PC-3 (cell line): ENCODE measurements at places on chromosomes 7 and 10. TPM values are rescaled to one million over a fixed set of nuclear protein-coding genes. Genes with fewer than 3 reads are reported as not detected.

DNA sequence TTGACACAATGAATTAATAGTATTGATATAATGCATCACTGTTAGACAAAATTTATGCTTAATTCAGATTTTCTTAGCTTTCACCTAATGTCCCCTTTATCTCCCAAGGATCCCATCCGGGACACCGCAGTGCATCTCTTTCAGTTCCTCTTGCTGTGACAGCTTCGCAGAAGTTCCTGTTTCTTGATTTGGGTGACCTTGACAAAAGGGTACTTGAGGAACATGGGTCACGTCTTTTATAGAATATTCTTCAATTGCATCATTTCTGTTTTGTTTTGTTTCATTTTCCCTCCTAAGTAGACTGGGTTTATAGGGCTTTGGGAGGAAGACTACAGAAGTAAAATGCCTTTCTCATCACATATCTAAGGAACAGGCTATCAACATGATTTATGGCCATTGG is 453.2 kb downstream of the DPP6 start:
- DNase-seq = no peak

DNA sequence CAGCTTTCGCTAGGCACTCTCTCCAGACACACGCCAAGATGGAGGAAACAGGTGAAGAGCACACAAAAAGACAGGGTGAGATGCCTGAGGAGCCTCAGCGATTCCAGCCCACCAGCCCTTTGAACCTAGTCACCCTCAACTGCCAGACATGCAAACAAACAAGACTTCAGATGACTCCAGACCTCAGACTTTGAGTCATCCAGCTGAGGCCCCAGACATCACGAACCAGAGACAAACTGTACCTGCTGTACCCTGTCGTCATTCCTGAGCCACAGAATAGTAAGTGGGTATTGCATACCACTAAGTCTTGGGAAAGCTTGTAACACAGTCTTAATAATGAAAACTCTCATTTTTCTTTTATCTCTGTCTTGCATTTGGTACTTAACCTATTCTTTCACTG is 126.6 kb upstream of the LSM8 start:
- peak; percentile 38 for DNase-seq

- DNase-seq = no peak
Observed at GRCh38 chr10:98910048-98910447, 325.6 kb downstream of the HPSE2 start.

GRCh38 chr10:89332123-89332633 is 4.4 kb downstream of the IFIT3 start:
- DNase-seq = no peak

DNA sequence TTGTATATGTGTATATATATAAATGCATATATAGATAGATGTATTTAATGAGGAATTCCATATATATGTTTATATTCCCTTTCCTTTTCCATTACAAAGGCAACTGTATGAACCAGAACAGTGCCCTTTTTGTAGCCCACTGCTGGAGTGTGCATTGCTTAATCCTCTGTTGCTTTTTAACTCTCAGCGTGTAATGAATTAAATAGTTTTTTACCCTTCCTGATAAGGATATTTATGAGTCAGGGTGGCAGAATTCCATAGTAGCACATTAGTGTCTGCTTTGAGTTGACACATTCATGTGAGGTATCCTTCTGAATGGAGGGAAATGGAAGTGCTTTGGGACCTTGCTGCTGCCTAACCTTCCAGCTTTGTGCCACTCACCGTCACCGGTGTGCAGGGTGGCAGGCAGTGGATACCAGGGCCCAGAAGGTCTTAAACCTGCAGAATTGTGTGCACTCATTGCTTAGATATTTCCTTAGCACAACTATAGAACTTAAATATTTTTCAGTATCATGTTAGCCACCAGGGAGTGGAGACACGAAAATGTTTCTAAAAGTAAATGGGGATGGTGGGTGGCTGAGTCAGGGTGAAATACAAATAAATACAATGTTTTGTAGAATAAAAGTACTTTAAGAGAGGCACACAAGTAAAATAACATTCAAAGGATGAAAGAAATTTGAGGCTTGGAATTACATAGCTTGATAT is 117.9 kb downstream of the SND1 start:
- no peak for DNase-seq

GRCh38 chr10:36872702-36873393 is 252.6 kb upstream of the ANKRD30A start:
- no peak for DNase-seq

GRCh38 chr10:105950410-105950809 is 1214.1 kb downstream of the SORCS1 start:
- DNase-seq = peak; percentile 65

DNA sequence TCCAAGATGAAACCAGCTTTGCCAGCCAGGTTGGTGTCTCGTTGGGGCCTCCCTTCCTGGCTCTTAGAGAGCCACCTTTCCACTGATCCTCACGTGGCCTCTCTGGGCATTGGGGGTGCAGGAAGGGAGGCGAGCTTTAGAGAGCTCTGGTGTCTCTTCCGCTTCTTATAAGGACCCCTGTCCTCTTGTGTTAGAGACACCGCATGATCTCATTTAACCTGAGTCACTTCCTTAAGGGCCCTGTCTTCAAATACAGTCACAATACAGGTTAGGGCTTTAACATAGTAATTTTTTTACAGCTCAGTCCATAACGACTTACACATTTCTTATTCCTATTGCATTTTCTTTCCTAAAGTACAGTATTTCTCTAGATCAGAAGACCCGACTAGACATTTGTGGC is 535.8 kb downstream of the SDK1 start:
- DNase-seq = peak; percentile 35

- no peak for DNase-seq
Observed at GRCh38 chr7:27970350-27970749, 210.2 kb downstream of the JAZF1 start.

DNA sequence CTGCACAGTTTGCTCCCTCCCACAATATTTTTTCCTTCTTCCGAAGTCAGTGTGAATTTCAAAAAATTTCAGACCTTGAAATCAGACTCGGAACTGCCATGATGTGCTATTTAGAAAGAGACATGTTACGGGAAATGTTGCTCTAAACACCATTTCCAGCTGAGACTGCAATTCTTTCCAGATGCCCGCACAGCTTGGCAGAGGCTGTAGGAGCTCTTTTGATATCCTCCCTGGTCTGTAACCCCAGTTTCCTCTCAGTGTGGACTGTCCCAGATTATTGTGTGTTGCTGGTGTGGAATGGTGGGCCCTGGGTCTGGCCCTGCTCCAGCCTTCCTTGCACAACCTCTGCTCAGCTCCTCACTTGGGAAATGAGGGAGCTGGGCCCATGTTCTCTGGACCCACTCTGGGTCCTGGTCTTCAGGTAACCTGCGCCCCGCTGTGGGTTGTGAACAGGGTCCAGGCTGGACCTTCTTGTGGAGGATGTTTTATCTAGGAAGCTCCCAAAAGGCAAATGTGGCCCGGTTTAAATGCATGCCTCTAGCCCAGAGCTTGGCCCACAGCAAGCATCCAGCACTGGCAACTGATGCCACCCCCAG is 172.8 kb upstream of the CXCL12 start:
- DNase-seq = no peak

DNA sequence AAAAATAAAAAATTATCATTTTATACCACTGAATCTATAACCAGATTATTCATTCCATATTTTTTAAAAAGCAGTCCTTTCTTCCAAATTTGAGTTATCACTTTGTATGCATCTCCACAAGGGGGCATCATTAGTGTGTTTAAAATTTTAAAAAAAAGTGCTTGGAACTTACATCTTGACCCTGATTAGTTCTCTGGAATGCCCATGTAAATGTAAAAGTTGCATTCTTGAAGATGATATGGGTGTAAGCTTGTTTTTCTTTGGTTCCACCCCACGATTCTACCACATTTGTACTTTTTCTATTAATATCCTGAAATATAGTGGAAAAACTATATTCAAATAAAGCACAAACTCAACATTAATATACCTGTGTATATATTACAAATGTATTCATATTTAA is 144.9 kb downstream of the ELAPOR2 start:
- peak; percentile 53 for DNase-seq

GRCh38 chr10:91289305-91289704 is 68.8 kb downstream of the PCGF5 start:
- DNase-seq = no peak

DNA sequence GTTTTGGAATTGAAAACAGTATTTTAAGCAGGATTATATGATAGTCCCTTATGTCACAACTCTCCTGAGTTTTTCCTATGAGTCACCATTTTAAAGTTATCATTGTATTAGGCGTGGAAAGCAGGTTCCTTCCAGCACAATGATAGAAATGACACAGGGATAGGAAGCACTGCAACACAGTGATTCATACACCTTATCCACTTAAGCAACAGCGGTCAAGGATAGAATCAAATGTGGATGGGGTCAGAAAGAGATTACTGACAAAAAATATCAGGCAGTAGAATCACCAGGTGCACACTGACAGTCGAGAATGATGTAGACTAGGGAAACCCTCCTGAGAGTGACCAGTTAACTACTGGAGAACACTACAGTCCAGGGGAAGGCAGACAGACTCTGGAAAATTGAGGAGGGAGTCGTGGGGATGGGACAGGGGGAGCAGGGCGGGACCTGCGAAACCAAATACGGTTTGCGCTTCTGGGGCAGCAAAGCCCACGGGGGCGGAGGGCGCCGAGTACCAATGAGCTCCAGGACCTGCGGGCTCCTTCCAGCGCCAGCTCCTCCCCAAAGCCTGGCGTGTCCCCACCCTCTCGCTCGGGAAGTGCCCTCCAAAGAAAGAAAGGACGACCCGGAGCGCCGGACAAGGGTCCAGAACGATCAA is 479 bp downstream of the PNPLA8 start:
- DNase-seq = peak; percentile 69

DNA sequence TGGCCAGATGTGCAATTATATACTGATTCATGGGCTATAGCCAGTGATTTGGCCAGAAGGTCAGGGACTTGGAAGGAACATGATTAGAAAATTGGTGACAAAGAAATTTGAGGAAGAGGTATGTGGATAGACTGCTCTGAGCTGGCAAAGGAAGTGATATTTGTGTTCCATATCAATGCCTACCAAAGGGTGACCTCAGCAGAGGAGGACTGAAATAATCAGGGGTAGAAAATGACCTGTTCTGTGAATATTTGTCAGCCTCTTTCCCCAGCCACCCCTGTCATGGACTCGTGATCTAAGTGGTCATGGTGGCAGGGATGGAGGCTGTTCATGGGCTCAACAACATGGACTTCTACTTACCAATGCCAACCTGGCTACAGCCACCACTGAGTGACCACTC is 47.0 kb downstream of the PTPRE start:
- DNase-seq = no peak

DNA sequence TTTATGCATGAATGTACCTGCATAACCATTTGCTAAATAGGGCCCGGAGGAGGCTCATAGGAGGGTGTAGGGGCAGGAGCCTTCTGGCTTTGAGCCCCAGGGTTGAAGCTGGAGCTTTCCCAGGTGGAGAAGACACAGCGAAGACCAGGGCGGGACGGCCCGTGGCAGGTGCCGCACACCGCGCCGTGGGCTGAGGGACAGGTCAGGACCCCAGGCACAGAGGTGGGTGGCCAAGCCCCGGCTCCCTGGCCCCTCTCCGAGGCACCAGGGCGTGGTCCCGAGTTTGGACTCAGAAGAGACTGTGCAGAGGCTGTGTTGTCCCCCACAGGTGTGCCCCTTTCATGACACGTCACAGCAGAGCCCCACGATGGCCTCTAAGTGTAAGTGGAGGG is 56.5 kb downstream of the PWWP2B start:
- no peak for DNase-seq

DNA sequence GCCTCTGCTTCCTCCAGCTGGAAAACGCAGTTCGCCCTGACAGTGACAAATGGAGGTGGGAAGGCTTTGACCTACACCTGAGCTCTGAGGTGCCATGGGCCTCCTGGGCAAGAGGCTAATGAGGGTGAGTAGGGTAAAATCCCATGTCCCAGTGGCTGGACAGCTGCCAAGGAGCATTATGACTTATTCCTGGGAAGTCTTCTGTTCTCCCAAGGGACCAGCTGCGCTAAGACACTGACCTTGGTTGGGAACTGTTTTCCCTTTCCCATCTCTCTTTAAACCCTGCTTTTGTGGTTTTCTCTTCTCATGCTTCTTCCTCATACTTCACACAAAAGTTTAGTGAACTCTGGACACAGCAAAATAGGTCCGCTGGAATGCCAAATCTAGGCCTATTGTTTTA is 72.6 kb downstream of the COPG2 start:
- no peak for DNase-seq

DNA sequence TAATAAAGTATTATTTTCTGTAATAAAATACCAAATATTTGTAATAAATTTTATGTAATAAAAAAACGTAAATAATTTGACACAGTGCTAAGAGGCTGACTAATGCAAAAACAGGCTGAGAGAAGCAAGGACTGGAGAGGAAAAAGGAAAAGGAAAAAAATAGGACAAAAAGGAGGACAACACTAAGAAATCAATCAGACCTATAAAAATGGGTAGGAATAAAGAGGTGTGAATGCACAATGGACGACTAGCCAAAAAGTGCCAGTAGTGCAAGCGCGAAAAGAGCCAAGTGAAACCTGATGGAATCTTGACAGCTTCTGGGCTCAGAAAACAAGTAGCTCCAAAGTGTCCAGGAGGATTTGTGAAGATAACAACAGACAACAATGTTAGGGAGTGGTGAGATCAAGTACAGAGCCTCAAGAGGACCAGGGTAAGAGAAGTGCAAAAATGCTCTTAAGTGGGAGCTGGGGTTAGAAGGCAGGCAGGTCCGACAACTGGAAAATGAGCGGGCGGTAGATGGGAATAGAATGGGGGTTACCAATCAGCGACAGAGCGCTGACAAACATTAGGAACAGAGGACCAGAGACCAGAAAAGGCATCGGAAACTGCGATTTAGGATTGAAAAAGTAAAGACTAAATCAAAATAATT is 1.2 kb downstream of the BRAF start:
- DNase-seq = peak; percentile 9

- peak; percentile 46 for DNase-seq
Observed at GRCh38 chr10:130018265-130018664, 54.2 kb upstream of the EBF3 start.

Gene DLX6
- not detected in 2 replicates for total RNA-seq

Gene EDRF1
- 16.0 and 17.7 TPM in 2 replicates for total RNA-seq

Gene LIPK
- not detected in 2 replicates for total RNA-seq

Gene GIMAP7
- not detected in 2 replicates for total RNA-seq

Gene POU6F2
- not detected in 2 replicates for total RNA-seq

Gene PALD1
- total RNA-seq = 0.46 and 0.80 TPM in 2 replicates

Gene GIMAP8
- not detected in 2 replicates for total RNA-seq

Gene RTKN2
- total RNA-seq = 24.8 and 26.6 TPM in 2 replicates

Gene STOX1
- total RNA-seq = 1.4 and 3.2 TPM in 2 replicates

Gene SEMA3E
- total RNA-seq = 3.6 and 5.9 TPM in 2 replicates
